ENCODE measurements at places on chromosomes 16 and 17.

- no peak for DNase-seq
Measured at GRCh38 chr17:73255671-73256181, 6.0 kb downstream of the CPSF4L start.

DNA sequence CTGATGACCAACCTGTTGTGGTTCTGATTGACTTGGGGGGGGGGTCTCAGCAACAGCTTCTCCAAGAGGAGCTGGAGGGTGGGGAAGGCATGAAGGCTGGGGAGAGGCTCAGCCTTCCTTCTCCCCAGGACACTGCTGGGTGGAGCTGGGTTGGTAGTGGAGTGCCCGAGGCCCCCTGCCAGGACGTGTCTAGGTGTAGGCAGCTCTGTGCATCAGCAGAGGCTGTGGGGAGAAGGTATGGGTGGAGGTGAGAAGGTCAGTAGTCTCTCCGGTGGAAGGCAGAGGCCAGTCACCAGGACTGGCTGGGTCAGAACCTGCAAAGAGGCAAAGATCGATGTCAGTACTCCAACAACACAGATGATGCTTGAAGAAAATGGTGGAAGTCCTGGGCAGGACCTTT lies 3.9 kb downstream of the CHAD start:
- DNase-seq, result no peak

- DNase-seq, result no peak
Measured at GRCh38 chr16:67154578-67155294, 3.9 kb upstream of the B3GNT9 start.

DNA sequence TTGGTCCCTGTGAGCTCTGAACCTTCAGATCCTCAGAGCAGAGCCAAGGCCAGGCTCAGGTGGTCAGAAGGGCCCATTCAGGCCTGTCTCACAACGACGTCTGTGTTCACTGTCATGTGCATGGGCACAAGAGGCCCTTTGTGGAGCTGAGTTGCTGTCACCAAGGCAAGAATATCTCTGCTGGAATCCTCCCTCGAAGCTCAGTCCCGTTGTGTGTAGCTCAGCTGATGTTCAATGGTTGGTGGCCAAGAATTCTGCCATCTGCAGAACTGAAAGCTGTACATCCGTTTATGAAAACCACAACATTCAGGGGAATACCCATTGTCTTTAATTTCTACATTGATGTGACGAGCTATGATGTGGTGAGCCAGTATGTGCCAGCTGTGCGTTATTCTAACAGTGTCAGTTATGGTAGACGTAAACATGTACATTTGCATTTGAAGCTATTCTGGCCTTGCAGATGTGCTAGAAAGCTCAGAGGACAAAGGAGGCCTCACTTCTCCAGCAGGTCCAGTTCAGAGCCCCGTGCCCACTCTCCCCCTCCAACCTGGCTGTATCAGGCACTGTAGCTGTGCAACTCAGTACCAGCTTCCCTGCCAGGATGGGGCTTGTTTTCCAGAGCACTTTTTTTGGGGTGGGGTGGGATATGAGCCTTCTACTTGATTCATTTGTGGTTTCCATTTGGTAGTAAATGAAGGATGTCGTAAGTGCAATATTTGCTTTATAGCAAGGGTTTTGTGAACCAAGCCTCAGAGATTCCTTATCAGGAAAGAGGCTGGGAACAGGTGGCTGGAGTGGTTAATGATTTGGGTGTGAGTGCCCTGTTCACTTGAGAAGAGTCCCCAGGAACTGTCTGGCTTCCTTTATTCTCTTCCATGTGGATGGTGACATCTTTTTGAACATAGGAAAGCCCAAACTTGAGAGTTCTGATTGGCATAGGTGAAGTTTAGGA lies 56.1 kb downstream of the B9D1 start:
- DNase-seq, result no peak

- DNase-seq, result no peak
Measured at GRCh38 chr17:32927201-32927723, 691 bp upstream of the TMEM98 start.

DNA sequence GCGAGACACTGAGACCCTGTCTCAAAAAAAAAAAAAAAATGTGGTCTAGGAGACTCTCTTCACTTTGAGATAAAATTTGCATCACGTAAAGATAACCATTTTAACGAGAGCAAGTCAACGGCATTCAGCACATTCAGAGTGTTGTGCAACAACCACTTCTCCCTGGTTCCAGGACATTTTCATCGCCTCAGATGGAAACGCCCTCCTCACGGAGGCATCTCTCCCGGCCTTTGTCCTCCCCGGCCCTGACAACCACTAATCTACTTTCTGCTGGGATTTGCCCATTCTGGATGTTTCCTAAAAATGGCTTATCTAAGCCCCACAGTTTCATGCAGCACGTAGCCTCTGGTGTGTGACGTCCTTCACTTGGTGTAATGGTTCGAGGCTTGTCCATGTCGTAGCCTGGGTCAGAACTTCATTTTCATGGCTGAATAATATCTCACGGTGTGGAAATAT lies 6.4 kb upstream of the NPRL3 start:
- DNase-seq, result no peak

GRCh38 chr17:10295728-10296343 lies 77.0 kb downstream of the MYH13 start:
- DNase-seq, result peak; percentile 2

- no peak for DNase-seq
Measured at GRCh38 chr16:50326835-50327465, 41.8 kb downstream of the BRD7 start.

DNA sequence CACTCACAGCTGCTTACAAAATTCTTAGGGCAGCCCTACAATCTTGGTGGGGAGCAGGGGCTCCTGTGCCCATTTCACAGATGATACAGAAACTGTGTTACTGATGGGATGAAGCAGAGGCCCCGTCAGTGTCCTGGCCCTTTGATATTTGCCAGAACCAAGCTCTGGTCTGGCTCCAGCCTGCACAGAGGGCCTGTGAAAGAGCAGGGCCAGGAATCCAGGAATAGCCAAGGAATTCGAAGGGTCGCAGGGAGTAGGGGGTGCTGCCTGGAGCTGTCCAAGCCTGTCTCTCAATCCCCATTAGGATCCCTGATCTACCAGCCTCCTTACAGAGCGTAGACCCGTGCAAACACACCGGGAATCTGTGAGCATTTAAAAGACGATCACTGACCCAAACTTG lies 86.3 kb upstream of the RCVRN start:
- DNase-seq, result no peak

- no peak for DNase-seq
Measured at GRCh38 chr17:53046781-53047180, 775.9 kb upstream of the KIF2B start.

DNA sequence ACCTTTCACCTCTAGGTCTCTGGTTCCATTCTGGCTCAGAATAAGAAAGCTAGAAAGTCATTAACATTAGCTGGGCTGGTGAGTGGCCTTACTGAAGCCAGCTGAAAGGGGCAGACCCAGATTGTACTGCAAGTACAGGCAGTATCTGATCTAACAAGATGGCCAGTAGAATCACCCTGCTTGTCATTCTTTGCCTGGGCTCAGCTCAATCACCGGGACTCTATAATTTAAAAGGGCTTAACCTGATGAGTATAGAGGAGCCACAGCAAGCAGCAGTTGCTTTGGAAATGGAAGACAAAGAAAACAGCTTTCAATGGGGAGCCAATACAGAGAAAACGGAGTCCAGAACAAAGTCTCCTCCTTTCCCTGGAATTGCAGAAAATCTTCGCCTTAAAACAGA lies 13.6 kb downstream of the CDH8 start:
- no peak for DNase-seq

DNA sequence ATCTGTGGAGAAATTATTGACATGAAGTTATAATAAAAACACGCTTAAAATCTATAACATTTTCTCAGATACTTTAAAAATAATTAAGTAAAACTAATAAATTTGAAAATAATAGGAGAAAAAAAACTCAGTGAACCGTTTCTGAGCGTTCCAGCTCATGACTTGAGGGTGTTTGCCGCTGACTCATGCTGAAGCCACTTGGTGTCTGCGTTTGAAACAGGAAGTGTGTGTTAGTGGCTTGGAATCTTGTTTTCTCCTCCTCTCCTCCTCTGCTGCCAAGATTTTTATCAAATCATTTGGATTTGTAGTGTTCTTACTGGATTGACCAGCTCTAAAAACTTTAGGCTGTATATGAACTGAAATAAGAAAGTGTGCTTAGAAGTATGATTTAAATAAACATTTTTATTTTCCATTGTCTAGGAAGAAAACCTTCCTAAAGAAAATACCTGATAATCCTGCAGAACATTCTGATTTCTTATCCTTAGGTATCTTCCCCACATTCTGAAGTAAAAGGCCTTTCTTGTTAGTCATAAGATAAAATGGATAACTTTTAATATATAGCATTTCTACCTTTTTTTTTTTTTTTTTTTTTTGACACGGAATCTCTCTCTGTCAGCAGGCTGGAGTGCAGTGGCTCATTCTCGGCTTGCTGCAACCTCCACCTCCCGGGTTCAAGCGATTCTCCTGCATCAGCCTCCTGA lies 30.8 kb downstream of the USP10 start:
- DNase-seq, result no peak

Measured in NCI-H1105 (cell line).